AG20443 (cell line): ENCODE measurements at places on chromosomes 13 and 19.

GRCh38 chr13:73060251-73061160, 1.7 kb downstream of the KLF5 start:
- DNase-seq: peak; percentile 52

- DNase-seq: no peak
These were observed 336 bp downstream of the SLC8A2 start for GRCh38 chr19:47471381-47471732.

DNA sequence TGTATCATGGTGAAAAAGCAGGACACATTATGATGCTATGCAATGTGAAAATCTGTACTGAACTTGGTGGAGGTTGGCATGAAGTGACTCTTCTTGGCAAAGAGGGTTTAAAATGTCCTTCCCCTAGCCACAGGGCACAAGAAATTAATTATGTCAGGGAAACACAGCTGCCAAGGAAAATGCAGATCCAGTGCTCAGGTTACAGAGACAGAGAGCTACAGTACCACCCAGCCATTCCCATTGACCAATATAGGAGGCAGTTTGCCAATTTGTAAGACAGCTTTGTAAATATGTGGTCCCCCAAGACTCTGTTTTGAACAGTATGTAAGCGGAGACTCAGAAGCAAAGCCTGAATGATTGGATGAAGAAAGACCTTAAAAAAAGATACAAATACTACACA, 69.4 kb upstream of the KLF12 start:
- DNase-seq: no peak

DNA sequence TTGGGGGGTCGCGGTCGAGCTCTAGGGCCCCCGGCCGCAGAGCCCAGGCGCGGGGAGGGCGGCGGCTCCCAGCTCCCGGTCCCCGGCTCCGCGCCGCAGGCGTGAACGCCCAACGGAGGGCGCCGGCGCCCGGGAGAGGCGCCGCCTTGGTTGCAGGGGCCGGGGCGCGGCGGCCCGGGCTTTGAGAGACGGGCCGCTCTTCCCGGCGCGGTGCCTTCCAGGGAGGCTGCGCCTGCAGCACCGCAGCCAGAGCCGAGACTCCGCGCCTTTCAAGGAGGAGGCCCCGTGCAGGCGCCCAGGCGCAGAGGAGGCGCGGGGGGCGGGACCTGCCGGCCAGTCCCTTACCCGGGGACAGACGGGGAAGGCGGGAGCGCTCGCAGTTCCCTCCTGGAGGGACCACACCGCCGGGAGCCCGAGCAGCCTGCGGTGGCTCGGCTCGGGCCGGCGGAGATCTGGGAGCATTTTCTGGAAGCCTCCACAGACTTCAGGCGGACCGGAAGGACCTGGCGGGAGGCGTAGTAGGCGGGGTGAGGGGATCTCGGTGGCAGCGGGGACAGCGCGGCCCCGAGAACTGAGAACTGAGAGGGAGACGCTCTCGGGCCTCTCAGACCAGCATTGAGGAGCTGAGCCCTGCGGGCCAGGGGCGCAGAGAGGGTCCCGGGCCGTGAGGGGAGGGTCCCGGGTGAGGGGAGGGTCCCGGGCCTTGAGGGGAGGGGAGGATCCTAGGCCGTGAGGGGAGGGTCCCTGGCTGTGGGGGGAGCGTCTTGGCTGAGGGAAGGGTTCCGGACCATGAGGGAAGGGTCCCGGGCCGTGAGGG, 25.5 kb upstream of the MCF2L start:
- DNase-seq: peak; percentile 62

DNA sequence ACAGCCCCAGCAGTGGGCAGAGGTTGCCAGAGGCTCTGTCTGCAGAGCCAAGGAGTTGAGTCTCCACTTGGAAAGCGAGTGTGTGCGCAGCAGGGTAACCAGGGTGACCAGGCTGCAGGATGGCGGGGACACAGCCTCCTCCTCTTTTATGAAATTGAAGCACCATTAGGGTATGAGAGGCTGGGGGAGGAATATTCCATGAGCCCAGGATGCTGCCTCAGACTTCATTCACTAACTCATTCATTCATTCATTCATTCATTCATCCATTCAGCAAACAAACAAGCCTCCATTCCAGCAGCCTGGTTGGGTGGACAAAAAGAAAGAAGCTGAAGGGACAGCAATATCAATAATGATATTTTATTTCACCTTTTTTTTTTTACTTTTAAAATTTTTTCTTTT, 6.6 kb upstream of the LMTK3 start:
- no peak for DNase-seq

DNA sequence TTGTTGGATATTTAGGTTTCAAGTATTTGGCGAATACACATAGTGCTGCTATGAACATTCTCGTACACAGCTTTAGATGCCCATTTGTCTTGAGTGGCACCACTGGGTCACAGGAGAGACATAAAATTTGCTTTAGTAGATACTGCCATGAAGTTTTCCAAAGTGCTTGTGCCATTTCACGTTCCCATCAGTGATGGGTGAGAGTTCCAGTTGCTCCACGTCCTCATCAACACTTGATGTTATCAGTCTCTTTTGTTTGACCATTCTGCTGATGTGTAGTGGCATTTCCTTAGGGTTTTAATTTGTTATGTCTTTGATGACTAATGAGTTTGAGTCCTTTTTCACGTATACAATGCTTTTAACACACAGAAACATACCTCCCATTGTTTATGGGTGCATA, 11.0 kb downstream of the ZSWIM9 start:
- no peak for DNase-seq

- DNase-seq: no peak
These were observed 5.8 kb upstream of the ILF3 start for GRCh38 chr19:10648360-10648759.

DNA sequence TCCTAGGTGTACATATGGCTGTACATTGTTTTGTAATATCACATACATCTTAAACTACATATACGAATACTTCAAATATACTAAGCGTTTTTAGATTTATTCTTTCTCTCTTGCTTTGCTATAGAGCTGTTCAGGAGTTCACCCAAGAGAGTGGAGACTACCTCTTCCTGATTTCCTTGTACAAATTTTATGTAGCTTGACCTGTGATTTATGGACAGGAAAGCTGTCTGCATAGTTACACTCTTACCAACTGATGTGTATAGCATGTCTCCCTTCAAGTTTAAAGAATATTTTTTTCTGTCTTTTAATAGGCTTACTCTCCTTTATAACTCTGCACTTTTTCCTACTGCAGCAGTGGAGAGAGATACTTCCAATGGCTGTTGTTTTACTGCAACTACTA, 428.7 kb downstream of the NDFIP2 start:
- no peak for DNase-seq

GRCh38 chr19:45798995-45799517, 6.4 kb upstream of the DMWD start:
- DNase-seq: peak; percentile 89

DNA sequence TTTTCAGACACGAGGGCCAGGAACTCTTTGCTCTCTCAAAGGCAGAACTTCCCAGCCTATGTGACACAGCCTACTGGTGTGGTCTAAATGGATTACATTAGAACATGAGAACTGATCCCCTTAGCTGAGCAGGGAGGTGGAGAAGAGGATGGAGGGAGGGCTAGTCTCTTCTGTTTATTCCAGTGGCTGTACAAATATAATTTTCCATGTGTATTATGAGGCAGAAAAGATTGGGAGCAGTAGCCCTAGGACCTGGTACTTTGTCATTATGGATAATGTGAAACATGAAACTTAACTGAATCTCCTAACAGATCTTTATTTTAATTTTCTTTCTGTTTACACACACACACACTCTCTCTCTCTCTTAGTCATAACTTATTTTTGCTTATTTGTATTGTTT, 82.1 kb downstream of the WDFY2 start:
- DNase-seq: no peak

GRCh38 chr19:5953680-5954213, 24.2 kb downstream of the RANBP3 start:
- DNase-seq: peak; percentile 61

GRCh38 chr19:1264801-1265614, 4.1 kb upstream of the CIRBP start:
- DNase-seq: peak; percentile 84

DNA sequence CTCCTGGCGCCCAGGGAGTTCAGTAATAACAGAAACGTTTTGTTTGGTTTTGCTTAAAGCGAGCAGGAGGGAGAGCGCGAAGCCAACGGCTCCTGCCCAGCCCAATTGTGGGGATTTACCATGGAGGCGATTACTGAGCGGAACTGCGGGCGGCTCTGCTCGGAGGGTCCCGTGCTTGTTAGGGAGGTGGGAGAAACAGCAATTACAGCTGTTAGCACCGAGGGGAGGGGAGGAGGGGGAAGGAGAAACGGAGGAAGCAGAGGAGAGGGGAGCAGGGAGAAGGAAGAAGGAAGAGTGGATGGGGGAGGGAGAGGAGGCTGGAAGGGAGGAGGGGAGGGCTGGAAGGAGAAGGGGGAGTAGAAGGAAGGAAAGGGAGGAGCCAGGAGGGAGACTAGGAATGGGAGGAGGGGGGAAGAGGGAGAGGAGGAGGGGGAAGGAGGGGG, 7.7 kb upstream of the ONECUT3 start:
- no peak for DNase-seq

DNA sequence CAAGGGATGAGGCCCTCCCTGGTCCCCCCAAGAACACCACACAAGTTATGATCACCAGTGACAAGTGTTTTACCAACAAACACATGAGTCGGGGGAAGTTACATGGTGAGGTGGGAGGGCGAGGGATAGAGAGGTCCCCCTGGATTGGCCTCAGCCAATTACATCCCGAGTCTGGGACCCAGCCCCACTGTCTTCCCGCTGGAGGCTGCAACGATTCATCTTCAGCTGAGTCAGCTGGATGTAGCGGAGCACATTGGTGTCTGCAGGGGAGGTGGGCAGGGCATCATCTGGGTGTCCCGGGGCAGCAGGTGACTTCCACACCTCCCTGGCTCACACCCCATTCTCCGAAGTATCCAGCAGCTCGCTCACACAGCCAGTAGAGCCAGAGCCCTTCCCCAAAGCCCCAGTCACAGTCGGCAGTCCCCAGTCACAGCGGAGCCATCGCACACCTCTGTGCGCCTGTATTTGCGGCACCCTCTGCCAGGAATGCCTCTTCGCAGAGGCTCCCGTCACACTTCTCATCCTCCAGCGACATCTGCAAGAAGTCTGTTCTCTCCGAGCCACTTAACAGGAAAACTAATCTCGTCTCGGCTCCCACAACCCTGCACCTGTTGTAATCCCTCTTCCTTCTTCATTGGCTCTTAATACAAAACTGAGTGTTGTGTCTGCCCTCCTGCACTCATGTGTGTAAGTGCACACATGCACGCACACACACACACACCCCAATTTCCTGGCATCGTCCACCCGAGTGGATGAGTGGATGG, 2.0 kb downstream of the TTC9B start:
- no peak for DNase-seq

DNA sequence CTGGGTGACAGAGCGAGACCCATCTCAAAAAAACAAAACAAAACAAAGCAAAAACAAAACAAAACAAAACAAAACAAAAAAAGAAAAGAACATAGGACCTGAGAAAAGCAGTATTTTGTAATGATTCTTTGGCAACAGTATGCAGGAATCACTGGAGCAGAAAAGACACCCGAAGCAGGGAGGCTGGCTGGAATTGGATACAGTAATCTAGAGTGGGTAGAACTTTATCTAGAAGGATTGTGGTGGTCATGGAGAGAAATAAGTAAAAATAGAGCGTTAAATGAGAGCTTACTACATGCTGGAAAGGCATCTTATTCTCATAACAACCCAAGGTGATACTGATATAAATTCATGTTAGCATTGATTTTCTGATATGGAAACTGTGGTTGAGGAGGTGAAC, 51.2 kb downstream of the KLF5 start:
- DNase-seq: no peak

GRCh38 chr19:6707658-6708018, 12.8 kb downstream of the C3 start:
- no peak for DNase-seq

DNA sequence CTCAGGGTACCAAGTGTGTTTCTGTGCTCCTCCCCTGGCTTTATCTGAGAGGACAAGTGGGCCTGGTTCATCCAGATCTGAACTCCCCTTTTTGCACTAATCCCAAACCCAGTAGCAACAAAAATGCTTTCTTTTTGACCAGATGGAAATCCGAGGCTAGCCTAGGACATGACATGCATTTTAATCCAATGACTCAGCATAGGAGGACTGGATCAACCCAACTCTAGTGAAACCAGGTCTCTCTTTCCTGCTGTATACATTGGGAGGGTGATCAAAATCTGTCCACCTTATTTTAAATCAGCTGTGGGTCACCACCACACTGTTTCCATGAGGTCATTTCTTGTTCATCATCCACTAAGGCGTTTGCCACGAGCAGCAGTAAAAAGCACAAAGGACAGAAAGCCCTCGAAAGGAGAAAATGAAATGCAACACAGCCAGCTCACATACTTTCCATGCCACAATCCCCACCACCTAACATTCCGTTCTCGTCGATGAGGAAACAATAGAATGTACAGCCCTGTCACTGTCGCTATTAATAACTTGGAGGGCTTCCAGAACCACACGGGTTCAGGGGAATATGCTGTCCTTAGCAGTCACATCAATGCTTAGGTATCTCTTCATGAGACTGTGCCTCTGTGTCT, 543.0 kb downstream of the IRS2 start:
- DNase-seq: peak; percentile 84

GRCh38 chr19:46917002-46917401, 56.2 kb downstream of the ARHGAP35 start:
- DNase-seq: no peak

GRCh38 chr13:27789153-27789494, 3.2 kb upstream of the GSX1 start:
- no peak for DNase-seq

DNA sequence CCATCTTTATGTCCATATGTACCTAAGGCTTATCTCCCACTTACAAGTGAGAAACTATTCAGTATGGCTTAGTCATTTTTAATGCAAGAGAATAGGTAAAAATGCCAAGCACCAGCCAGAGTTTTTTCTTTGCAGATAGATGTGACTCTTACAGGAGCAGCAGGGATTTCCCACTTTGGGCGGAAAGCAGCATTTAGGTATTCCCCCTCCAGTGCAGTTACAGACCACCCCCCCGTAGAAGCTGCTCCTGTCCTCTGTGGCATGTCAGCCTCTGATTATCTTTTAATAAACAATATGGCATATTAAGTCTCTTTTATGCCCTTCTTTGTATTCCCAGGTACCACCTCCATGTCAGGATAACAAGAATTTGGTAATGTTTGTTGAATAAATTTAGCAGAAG, 24.7 kb upstream of the USPL1 start:
- DNase-seq: no peak

DNA sequence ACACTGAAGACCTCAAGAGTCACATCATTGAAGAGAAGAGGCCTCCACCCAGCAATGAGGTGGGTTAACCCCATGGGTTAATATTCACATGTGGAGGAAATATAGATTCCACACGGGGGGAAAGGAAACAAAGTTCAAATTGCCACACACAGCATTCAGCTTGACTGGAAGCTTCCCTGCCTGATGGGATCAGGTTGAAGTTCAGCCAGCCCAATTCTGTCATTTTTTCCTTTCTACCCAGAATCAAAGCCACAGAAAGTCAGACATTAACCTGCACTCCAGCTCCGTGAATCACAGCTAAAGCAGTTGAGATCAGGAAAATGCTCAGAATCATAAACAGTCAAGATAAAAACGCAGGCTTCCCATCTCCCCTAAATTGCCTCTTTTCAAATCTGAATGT, 208.7 kb upstream of the OBI1 start:
- no peak for DNase-seq

GRCh38 chr19:46875234-46875633, 14.4 kb downstream of the ARHGAP35 start:
- DNase-seq: no peak

GRCh38 chr13:44051918-44052675, 172.4 kb downstream of the LACC1 start:
- no peak for DNase-seq
